ENCODE measurements at places on chromosomes 2 and 18.
A peak's percentile ranks its signal among the peaks of the same experiment; 100 is the strongest.

DNA sequence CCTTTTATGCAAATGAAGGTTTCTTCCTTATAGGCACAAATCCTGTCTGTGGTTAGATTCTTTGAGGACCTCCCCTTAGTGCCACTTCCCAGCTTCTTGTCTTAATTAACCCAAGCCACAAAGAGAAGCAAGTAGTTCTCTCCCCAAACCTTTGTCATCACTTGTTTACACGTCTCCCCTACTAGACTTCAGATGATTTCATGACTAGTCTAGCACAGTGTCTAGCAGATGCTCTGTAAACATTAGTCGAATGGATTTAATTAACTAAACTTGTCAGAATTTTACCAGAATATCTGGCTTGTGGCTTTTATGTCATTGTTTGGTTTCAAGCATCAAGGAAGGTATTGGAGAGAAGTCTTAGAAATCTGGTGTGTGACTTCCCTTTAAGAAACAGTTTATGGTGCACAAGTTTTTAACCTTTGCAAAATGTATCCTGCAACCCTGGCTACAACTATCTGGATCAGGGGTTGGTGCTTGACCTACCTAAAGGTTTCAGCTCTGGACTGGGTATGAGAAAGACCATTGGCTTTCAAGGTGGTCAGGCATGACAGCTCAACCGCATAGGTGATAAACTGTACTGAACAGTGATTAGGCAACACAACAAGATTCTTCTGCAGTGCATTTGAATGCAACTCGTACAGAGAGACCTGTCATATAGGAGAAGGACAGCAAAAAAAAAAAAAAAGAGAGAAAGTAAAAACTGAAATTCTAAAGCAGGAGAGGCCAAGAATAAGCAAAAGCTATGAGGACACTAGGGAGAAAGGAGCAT is 93.2 kb upstream of the CCDC150 start:
- DNase-seq, result no peak

- no peak for DNase-seq
These were observed 94.3 kb downstream of the SEPTIN10 start for GRCh38 chr2:109519513-109519912.

- peak; percentile 32 for DNase-seq
These were observed 11.7 kb downstream of the DGKD start for GRCh38 chr2:233365861-233366520.

- DNase-seq, result no peak
These were observed 142.5 kb downstream of the FMNL2 start for GRCh38 chr2:152477347-152478092.

DNA sequence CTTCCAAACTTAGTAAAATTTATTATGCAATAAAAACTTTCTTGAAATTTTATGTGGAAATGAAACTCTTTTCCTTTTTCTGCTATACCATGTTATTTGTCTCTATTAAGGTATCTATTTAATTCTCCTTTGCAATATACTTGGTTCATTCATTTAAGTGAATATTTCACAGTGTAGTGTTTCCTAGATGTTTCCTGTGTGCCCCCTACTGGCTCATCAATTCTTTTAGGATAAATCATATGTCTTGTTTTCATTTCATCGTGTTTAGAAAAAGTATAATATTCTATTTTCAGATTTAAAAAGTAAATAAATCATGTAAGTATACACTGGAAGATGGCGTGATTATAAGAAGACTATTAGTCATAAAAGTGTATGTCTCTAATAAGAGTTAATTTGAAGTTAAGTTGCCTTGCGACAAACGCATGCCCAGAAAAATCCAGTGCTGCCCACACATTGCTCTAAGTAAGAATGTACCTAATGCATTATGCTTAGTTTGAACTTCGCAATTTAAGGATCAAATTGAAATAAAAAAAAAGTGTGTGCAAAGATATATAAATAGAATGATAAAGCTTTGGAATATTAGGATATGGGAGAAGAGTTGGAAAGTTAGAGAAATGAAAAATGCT is 525.4 kb downstream of the KCNJ3 start:
- peak; percentile 45 for DNase-seq

DNA sequence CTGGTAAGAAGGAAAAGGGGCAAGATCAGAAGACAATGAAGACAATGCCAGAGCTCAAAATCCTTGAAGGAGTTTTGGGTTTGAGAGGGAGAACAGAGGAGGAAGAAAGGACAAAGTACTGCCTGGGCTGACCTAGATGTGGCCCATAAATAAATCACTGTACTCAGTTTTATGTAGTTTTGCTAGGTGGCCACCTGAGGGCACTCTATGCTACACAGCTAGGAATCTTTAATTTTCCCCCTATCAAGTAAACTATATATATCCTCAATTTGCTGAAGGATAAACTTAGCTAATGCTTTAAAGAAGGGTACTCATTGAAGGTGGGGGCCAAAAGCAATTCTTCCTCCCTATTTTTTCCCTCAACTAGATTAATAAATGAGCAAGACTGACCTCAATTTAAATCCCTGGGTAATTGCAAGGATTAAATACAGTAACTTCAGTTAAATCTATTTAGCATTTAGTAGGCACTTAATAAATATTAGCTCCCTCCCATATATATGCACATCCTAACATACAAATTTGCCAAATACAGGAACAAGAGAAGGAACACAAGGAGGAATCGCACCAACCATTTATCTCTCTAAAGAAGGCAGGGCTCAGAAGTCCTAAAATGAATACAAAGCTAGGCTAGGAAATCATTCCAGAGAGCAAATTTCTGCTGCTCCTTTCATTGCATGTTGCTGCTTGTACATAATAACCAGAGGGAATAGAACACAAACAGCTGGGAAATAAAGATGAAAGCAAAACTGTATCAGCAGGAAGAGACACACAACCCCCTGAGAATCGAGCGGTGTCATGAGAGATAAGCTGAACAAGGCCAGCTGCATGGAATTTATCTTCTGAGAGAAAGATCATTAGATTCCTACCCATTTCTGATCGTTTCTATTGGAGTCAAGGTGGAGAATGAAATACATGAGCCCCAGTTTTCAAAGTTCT is 540.1 kb downstream of the NRXN1 start:
- DNase-seq, result peak; percentile 66

- DNase-seq, result no peak
These were observed 683.1 kb upstream of the ACVR2A start for GRCh38 chr2:147161746-147162145.

DNA sequence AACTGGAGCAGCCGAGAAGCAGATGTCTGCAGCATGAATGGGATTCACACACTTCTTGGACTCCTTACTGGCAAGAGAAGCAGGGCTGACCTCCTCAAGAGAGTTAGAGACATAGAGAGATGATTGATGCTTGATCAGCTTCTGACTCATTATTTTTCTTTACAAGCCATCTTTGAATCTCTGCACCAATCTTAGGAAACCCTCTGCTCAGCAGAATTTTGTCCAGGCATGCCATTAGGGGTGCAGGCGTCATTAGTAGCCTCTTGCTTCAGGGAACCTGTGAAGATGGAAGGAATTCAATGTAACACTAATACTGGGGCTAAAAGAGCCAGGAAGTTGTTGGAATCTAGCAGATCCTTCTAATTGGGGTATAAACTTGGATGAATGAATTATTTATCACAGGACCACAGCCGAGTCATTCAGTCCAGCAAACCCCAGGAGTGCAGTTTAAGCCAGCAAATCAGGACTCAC is 151.8 kb downstream of the MGAT5 start:
- DNase-seq, result no peak

GRCh38 chr2:182858671-182859070 is 7.8 kb downstream of the FRZB start:
- DNase-seq, result no peak

GRCh38 chr18:42305869-42306593 is 351.0 kb downstream of the PIK3C3 start:
- DNase-seq, result peak; percentile 79

GRCh38 chr2:15427987-15428386 is 133.1 kb downstream of the NBAS start:
- no peak for DNase-seq

- no peak for DNase-seq
These were observed 37.4 kb upstream of the KLHL29 start for GRCh38 chr2:23347471-23348092.

GRCh38 chr2:132754392-132754791 is 84.4 kb upstream of the LYPD1 start:
- no peak for DNase-seq

- no peak for DNase-seq
These were observed 5.2 kb upstream of the HOXD4 start for GRCh38 chr2:176146101-176146500.

DNA sequence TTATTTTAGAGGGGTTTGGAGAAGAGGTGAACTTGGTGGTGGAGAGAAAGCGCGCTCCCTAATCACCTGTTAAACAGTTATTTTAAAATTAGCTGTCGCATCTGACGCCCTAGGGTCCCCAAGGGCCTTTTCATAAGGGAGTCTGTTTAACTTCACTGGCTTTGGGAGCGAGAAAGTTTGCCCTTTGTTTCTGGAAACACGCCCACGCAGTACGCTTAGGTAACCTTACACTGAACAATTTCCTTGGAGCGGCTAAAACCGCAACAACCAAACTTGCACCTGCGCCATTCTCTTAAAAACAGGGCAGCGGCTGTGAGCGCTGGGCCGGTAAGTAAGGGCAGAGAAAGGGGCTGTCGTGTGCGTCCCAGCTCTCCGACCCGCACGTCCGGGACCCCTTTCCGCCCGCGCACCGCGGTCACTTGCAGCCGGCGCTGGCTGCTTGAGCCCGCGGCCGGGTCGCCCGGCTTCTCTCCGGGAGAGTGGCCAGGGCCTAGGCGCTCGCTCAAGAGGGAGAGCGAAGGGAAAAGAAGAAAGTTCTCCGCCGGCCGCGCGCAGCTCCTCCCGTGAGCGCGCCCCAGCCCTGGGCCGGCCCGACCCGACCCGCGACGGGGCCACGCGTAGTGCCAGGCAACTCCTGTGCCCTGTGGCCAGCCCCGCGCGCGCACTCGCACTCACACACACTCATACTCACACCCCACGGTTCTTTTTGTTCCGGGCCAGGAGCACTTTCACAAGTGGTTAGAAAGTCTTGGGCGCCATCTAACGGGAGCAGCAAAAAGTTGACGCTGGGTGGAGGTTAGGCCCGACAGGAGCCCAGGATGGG is 19.2 kb downstream of the POU3F3 start:
- DNase-seq, result peak; percentile 61

GRCh38 chr2:118954297-118955060 is 12.5 kb downstream of the MARCO start:
- no peak for DNase-seq

DNA sequence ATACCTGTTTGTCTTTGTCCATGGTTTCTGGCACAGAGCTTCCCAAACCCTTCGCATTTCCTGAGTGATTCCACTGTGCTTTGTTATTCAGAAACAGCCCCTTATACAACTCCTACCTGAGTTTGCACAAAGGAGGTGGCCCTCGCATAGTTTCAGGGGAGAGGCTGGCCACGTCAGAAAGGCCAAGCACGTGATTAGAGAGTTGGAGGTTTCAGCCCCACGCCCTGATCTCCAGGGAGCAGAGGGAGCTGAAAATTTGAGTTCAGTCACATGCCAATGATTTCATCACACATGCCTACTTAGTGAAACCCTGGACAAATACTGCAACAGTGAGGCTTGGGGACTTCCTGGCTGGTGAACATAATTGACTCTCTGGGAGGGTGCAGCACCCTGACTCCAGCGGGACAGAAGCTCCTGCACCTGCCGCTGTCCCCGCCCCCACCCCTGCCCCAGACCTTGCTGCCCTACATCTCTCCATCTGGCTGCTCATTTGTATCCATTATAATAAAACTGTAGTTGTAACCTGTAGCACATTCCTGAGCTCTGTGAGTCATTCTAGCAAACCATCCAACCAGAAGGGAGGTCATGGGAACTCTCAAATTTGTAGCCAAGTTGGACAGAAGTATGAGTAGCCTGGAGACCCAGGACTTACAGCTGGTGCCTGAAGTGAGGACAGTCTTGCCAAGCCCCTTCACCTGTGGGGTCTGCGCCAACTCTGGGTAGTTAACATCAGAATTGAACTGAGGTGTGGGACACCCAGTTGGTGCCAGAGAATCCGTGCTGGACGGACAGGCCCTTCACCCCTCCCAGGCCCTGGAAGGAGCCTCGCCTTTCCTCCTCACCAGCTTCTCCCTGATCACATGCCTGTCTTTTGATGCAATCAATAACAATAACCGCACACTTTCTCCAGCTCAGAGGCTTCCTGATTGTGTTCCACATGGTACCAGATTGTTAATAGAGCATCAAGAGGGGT is 224.3 kb downstream of the ANAPC1 start:
- no peak for DNase-seq

GRCh38 chr2:86543335-86543734 is 19.9 kb downstream of the CHMP3 start:
- no peak for DNase-seq

DNA sequence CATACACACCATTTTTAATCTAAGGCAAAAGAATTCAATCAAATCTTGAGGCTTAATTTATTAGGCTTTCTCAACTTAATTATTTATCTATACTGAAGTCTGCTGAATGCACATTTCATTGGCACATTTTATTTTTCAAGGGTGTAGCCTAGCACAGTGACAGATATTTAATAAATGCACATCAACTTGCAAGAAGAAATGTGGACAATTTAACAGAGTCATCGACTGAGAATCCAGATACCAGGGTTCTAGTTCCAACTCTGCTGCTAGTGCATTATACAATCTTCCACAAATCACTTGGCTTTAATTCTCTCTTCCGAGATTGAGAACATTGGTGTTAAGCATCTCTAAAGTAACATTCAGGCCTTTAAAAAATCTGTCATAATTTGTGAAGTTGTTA is 88.5 kb upstream of the RBBP8 start:
- DNase-seq, result no peak

DNA sequence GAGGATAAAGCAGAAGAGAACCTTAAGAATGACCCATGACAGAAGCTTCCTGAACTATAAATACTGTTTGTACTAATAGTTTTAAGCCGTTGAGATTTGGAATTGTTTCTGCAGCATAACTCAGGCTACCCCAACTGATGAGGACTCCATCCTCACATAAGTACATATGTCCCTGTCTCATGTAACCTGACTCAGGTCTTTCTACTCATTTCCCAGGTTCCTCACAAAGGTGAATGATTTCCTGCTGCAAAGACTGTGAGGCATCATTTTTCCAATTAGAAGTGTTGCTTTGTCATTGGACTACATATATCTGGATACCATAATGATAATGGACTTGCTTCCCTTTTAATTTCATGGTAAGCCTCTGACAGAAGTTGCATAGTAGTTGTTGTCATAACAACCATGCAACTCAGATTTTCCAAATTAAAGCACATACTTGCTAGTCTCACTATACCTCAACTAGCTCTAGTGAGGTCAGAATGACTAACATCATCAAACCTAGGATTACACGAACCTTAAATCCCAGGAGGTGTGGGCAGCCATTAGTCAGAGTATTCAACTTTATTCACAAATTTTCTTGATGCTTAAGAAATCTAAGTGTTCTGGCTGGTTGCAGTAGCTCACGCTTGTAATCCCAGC is 38.0 kb upstream of the NEDD4L start:
- DNase-seq, result no peak

- no peak for DNase-seq
These were observed 148.6 kb downstream of the WDR7 start for GRCh38 chr18:56799756-56800155.

GRCh38 chr2:201343559-201343958 is 13.6 kb downstream of the FLACC1 start:
- DNase-seq, result peak; percentile 68
